Epithelial cell of esophagus (primary cell): ENCODE measurements at places on chromosomes 7 and 10.

DNA sequence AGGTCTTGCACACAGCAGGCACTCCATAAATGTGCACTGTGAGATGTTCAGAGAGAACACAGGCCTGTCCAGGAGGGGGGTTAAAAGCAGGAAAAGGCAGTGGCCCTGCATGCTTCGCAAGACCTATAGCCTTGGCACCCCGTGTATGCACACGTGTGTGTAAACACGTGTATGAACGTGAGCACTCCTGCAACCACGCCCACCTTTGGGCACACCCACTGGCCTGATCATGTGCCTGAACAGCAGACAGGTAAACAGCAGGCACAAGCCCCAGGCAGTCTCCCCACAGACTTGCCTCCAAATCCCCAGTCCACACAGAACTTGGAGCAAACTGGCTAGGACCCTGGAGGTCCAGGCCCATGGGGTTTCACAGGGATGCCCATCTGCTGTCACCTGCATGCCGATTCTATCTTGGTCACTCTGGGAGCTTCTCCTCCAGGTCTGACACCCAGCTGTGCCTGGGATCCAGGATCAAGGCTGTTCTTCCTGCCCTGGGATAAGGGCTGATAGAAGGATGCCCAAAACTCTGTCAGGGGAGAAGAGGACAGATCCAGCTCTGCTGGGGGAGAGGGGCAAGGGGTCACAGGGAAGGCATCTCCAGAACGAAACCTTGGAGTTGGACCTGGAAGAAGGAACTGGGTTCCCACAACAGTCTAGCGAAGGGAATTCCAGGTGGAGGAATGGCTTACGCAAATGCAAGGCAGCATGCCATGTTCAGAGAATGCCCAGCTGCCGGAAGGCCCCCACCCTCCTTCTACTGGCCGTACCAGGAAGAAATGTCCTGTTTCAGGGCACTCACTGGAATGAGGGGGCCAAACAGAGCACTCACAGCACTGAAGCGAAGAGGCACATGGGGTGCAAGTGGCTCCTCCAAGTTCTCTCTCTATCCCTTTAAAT lies 14.3 kb upstream of the ZMIZ1 start:
- DNase-seq: no peak

DNA sequence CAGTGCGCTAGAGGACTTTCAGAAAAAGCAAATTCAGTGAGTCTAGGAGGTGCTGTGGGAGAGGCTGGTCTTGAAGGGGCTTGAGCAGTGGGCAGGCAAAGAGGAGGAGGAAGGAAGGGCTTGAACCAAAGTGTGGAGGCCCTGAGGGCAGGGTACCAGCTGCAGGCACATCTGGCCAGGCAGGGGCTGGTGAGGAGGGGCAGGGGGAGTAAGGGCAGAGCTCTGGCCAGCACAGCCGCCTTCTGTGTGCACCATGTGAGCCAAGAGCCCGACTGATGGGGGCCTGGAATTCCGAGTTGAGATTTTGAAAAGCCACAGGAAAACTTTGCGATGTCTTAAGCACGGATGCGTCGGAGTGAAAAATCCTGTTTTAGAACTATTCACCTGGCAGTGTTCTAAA lies 74.5 kb downstream of the PRPF18 start:
- DNase-seq: no peak

- DNase-seq: no peak
These were observed 33.7 kb upstream of the ERCC6 start for GRCh38 chr10:49572594-49573114.

- DNase-seq: peak; percentile 27
These were observed 28.7 kb upstream of the JAKMIP3 start for GRCh38 chr10:132036887-132037675.

DNA sequence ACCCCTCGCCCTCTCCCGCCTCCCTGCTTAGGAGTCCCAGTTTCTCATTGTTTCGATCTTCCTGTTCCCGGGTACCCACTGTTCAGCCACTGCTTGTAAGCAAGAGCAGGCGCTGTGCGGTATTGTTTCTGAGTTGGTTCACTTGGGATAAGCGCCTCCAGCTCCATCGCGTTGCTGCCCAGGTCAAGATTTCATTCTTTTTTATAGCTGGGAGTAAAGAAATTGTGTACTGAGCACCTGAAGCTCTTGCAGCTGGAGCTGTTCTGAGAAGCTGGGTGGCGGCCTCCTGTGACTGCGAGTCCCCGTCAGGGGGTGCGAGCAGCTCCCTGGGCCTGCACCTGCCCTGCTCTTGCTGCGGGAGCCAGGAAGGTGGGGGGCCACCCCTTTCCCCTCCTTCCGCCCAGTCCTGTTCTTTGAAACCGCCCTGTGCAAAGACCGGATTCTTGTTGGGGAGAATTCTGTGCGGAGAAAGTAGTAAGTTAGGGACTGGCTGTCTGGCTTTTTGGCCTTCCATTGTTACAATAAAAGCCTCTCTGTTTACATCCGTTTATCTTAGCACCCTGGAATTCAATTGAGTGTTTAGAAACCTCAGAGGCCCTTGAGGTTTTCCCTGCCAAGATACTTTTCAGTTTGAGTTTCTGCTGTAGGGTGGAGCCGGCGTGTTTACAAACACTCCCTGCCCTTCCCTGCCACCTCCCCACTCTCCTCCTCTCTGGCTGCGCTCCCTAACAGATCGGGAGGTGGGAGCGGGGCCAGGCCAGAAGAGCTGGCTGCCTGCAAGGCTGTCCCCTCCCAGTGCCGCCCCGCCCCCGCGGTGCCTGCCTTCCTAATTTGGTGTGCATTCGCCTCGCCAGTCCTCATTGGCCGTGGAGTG lies 30.8 kb upstream of the AP5Z1 start:
- DNase-seq: peak; percentile 100

GRCh38 chr10:48400129-48400849 lies 93.8 kb downstream of the MAPK8 start:
- DNase-seq: peak; percentile 52

DNA sequence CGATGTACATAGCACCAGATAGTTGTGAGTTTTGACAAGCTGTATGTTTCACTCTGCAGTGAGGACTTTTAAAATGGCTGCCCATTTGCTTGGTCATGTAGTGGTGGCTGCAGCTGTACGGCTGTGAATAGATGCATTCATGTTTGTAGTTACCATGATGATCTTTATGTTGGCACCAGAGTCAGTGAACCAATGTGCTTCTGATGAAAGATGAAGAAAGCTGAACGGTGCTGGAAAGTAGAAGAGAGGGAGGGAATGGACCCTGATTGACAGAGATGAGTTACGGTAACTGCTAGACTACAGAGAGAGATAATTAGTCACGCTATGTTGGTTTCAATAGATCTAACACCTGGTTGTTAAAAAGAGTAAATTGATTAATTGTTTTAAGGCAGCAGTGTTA lies 256.8 kb downstream of the CELF2 start:
- no peak for DNase-seq

GRCh38 chr10:87503401-87503800 lies 1.3 kb upstream of the MINPP1 start:
- no peak for DNase-seq
